Myocyte (in vitro differentiated cells): ENCODE measurements at places on chromosomes 13 and 19. TPM values are rescaled to one million over a fixed set of nuclear protein-coding genes. Genes with fewer than 3 reads are reported as not detected.

GRCh38 chr13:20188667-20189553, 3.8 kb downstream of the GJB2 start:
- DNase-seq = no peak

The NCCRP1 gene
- not detected in 2 replicates for total RNA-seq

DNA sequence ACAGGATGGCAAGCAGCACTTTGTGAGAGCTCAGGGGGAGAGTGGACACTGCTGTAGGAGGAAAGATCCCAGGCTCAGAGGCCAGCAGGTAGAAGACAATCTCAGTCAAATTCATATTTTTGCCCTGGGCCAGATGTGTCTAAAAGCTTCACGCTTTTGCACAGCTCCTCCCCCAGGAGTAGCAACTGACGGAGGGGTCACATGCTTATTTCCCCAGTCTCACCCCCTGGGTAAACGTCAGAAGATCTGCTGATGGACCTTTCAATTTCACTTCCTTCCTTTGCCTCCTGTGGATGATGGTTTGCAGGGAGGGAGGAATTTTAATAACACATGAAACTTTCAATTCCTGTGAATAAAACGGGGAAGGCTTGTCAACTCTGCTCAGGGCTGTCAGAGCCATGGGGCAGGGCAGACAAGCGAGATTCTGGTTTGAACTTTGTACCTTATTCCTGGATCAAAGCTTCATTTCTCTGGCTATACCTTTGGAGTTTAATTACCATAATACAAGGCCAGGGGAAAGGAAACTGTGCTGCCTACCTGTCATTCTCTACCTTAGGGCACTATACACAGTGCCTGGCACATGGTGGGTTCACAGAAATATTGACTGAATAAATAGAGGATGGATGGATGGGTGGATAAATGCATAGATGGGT, 41.0 kb downstream of the POU4F1 start:
- DNase-seq = no peak

The ZNF772 gene
- 22.8 and 33.6 TPM in 2 replicates for total RNA-seq

DNA sequence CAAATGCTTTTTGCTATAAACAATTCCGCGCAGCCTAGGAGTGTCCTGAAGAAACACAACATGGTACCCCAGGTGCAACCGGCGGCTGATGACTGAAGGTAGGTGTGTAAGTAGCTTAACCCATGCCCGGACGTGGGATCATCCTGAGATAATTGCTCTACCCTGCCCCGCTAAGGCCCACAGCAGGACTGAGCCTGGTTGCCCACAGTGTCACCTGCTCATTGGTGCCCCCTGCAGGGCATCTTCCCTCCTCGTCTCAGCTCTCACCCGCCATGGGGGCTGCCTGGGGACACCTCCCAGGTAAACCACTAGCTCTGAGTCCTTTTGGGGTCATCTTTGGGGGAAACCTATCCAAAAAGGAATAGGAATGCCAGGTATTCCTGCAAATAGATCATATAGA, 22.3 kb downstream of the TMEM161A start:
- no peak for DNase-seq

- peak; percentile 92 for DNase-seq
Observed at GRCh38 chr19:5926641-5927440, 12.8 kb downstream of the CAPS start.

The CALR3 gene
- not detected in 2 replicates for total RNA-seq
